ENCODE measurements at places on chromosomes 13 and 19.

DNA sequence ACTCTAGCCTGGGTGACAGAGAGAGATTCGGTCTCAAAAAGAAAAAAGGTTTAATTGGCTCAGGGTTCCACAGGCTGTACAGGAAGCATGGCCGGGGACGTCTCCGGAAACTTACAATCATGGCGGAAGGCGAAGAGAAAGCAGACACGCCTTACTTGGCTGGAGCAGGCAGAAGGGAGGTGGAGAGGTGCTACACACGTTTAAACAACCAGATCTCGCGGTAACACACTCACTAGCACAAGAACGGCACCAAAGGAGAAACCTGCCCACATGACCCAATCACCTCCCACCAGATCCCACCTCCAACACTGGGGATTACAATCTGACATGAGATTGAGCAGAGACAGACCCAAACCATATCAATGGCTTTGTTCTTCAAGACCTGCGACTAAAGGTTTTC is 12.8 kb downstream of the CASP14 start:
- DNase-seq, result no peak

DNA sequence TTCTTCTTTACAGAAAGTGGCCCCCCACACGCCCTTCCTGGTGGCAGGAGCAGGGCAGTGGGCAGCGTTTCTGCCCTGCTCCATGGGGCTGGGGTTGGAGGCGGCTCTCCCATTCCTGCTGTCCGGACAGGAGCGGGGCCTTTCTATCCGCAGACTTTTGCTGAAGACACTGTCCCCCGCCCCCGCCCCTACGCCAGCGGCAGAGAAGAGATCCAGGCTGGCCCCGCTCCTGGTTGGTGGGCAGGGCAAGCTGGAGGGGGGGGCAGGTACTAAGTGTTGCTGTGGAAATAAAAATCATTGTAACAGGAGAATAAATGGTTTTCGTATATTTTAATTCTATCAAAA is 81.7 kb downstream of the ZNF429 start:
- DNase-seq, result no peak

DNA sequence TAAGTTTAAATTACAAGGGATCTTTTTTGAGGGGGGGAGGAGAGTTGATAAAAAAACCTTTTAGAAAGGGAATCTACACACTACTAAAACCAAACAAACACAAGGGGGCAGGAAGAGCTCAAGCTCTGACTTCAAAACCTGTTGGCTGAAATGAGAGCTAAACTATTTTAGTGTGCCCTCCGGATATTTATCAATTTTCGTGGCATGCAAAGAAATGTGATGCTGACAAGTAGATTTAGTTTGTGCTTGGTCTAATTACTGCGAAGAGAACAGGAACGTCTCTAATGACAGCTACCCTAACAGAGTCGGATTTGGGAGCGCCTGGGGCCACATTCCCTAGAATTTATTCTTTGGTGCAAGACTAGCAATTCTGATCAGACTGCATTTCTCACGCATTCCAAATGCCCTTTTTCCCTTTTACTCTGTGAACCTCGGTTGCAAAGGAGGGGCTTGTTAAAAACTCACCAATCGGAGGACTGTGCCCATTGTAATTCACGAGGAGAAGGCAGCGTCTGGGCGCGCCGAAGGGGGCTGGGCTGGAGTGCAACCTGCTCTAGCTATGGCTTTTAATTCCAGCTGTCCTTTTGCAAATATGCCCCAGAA is 802 bp upstream of the FREM2 start:
- no peak for DNase-seq

GRCh38 chr19:16039545-16039944 is 36.8 kb upstream of the TPM4 start:
- no peak for DNase-seq

GRCh38 chr13:90032841-90033493 is 1314.5 kb upstream of the MIR17HG start:
- DNase-seq, result no peak

GRCh38 chr19:49080392-49080791 is 4.9 kb upstream of the SNRNP70 start:
- no peak for DNase-seq

DNA sequence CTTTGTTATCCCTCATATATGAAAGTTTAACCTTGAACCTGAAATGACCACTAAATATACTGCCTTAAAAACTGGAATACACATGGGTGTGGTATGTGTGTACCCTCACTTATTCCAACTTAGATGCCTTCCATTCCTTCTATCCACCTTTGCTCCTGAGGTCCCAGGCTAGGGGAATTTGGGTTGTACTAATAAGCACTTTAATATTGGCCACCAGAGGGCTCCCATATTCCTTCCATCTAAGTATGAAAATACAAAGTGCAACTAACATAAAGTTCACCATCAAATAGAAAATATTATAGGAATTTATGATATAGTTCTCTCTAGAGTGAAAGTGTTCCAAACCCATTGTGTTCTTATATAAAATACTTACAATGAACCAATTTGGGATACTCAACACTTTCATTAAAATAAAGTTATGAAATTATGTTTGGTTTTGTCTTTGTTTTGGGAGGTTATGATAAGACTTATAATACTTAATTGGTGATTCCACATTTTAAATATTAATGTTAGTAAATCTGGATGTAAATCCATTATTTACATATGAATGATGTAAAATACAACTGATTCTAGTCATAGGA is 62.3 kb downstream of the ITGBL1 start:
- peak; percentile 54 for DNase-seq

- peak; percentile 74 for DNase-seq
Measured at GRCh38 chr13:95380468-95381211, 79.4 kb upstream of the ABCC4 start.

DNA sequence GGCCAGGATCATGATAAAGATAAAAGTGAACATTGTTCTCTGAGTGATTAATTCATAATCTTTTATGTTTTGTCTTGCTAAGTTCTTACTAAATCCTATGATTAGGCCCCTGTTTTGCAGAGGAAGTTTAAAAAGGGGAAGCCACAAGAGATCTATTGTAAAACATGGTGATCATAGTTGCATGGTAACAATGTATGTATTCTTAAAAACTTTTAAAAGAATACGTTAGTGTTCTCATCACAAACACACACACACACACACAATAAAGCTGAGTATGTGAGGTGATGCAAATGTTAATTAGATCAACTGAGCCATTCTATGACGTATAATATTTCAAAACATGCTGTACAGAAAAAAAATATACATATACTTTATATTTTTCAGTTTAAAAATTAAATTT is 51.2 kb downstream of the MBD3L2B start:
- DNase-seq, result peak; percentile 11

- DNase-seq, result no peak
Measured at GRCh38 chr19:39356647-39357046, 14.4 kb downstream of the SAMD4B start.

DNA sequence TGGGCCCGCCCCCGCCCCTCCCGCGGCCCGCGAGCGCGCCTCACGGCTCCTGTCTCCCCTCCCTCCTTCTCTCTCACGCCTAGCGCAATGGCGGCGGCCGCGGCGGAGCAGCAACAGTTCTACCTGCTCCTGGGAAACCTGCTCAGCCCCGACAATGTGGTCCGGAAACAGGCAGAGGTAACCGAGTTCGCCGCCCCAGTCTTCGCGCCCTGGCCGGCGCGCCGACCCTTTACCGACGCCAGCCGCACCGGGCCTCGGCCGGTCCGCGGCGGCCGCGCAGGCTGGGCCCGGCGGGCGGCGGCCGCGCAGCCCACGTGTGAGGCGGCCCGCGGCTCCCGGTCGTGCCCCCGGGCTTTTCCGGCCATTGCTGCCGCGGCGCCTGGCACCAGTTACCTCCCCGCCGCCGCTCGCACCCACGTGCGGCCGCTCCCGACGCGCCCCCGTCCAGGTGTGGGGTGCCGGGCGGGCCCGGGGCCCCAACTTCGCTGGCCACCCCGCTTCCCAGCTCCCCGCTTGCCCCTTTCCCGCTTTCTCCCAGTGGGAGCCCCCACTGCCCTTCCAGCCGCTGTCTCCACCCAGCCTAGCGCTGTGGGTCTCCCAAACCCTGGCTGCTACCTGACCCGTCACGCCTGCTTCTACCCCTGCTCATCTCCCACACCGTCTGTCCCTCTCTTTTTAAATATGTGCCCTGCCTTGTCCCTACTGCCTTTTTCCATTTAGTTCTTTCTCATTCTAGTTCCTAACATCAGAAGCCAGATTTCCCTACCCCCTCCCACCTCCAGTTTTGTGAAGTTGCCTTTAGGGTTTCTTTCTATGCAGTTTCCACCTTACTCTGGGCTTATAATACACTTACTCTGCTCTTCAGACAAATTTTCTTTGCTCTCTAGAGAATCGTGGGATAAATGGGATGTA is 23.4 kb downstream of the IPO5 start:
- no peak for DNase-seq

DNA sequence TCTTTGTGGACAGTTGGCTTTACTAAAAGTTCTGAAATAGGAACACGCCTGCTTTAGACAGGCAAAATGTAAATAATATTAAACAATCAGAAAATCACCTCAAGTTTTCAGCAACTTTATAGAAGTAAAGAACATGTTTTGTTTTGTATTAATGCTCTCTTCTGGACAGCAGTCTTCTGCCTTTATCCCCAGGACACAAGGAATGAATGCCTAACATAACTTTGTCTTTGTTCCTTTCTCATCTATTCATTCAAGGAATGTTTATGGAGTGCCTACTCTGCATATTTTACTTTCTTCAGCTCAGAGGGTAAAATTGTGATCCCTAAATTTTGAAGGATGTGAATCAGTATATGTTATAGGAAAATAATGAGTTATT is 325.4 kb downstream of the FOXO1 start:
- DNase-seq, result no peak

DNA sequence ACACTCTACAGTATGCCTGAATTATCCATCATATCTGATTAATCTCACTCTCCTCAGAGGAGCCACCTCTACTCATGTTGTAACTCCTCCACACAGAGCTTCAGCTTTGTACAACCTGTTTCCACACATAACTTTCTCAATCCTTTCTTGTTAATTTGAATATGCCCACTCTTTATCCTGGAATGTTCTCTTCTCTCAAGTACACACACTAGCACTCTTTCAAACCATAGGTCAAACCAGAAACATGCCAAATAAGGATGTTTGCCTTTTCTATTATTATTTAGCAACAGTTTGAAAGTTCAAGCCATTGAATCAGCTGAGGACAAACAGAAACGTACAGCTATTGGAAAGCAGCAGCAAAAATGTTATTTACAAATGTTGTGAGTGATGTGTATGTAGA is 110.3 kb downstream of the MIPEP start:
- DNase-seq, result no peak

DNA sequence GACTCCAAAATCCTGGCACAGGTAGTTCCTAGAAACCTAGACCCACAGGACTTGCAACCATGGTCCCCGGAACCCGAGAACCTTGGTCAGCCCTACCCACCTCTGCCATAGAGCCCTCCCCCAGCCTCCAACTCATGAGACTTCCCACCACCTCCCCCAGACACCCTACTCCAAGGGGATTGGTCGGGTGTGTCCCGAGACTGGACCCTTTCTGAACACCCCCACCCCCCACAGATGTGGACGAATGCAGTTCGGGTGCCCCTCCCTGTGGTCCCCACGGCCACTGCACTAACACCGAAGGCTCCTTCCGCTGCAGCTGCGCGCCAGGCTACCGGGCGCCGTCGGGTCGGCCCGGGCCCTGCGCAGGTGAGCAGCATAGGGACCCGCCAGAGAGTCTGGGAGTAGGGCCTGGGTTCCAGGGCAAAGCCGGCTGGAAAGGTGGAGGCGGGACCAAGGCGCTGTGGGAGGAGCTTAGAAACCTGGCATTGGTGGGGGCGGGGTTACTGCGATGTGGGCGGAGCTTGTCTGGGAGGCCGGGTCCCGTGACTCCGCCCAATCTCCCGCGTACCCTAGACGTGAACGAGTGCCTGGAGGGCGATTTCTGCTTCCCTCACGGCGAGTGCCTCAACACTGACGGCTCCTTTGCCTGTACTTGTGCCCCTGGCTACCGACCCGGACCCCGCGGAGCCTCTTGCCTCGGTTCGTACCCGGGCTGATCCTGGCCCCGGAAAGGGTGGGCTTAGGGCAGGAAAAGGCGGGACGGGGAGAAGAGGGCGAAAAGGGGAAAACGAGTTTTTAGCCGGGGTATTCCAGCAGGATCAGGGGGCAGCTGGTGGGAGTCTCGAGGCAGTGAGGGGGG is 11.9 kb downstream of the LTBP4 start:
- peak; percentile 73 for DNase-seq

DNA sequence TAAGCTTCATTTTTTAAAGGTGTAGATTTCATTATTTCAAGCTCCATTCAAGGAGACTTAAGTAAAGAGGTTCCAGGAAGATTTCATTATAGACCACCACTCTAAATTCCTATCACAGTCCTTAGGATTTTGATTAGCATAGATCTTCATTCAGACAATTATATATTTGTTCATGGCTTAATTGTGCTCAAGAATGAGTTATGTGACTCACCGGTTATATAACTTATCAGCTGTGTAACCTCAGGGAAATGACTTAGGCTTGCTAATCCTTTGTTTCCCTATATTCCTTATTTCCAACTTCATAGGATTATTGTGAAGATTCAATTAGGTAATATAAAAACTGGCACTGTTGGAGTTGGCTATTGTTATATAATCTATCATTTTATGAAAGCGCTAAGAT is 632.8 kb upstream of the SPRY2 start:
- DNase-seq, result no peak

DNA sequence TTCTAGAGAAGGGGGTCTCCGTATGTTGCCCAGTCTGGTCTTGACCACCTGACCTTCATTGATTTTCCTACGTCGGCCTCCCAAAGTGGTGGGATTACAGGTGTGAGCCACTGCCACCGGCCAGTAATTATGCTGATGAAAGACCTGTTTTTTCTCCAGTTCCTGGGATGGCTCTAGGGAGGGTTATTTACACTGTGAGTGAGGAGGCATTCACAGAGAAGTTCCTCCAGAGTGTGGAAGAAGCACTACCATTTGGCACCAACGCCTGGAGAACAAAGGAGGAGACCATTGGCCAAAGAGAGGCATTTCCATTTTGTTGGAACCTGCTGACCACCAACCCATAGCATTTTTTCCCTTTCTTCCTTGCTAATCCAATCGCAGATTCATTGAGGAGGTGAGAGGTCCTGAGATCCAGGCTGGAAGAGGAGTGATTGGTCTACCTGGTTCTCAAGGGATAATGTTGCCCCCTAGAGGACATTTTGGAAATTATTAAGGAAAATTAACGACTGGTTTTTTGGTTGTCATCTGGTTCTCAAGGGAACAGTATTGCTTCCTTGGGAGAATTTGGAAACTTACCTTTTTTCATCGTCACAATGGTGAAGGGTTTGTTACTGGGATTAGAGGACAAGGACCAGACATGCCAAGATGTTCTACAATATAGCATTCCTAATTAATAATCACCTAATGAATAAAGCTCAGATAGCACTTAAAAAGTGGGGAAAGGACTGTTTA is 5.5 kb upstream of the SAE1 start:
- DNase-seq, result peak; percentile 76

DNA sequence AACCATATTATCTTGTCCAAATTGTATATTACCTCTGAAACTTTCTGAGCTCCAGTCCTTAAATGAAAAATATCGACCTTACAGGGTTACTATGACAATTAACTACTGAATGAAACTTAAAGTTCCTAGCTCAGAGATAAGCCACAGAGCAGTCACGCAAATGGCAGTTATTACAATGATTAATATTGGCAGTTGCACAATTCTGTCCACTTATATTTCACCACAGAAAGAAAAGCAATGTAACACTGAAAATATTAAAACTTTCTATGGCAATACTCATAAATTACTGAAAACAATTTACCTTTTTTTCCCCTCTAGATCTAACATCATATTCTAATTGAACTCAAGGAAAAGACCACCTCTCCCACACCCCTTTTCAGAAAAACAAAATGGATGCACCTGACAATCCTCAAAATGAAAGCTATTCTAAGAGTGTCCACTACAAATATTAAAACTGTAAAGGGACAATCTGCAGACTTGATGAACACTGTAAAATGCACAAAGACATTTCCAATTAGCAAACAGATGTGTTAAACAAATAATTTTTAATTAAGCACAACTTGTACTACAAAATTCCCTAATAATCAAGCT is 14.6 kb downstream of the LNX2 start:
- DNase-seq, result no peak

Measured in CD4-positive, alpha-beta T cell treated with Interleukin-4 for 1 hour (primary cell).